Fibroblast of pulmonary artery (primary cell): ENCODE measurements at places on chromosomes 4 and X.

DNA sequence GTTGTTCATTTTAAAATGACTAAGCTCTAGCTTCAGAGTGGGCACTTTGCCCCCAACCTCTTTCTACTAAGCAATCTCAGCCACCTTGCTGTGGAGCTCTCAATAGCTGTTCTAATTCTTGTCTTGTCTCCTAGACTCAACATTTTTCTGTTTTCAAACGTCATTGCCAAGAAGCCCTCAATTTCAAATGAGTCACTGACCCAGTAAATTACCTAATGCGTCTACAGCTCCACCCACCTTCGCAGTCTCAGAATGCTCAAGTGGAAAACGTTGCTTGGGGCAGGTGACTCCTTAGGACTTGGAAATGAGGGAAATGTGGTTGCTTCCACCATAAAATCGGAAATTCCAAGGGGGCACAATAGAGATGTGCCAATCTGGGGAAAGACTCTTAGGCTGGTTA is 59.0 kb downstream of the ING2 start:
- peak; percentile 20 for DNase-seq

GRCh38 chrX:155086202-155086840 is 15.0 kb downstream of the BRCC3 start:
- DNase-seq, result peak; percentile 53

DNA sequence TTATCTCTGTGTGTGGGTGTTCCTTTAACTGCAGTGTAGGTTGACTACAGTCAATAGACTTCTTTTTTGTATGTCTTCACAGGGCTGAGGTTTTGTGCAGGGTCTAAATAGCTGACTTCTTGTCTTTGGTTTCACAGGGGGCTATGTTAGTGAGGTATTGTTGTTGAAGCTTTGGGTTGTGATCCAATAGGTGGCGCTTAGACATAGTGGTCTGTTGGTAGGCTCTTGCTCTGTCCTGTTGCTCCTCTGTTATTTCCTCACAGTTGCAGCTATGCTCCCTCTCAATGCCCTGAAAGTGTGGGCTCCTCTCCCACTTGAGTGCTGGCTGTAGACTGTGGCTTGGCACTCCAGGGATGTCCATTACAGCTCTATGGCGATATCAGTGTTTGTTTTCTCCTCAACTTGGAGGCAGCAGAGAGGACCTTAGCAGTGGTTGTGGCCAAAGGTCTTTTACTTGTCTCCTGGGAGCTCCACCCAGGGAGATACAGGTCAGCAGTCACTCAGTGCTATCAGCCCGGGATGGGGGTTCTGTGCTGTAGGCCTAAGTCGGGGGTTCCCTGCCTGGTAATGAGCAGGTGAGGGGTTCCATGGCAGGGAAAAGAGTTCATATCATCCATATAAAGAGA is 14.0 kb downstream of the POF1B start:
- DNase-seq, result no peak

DNA sequence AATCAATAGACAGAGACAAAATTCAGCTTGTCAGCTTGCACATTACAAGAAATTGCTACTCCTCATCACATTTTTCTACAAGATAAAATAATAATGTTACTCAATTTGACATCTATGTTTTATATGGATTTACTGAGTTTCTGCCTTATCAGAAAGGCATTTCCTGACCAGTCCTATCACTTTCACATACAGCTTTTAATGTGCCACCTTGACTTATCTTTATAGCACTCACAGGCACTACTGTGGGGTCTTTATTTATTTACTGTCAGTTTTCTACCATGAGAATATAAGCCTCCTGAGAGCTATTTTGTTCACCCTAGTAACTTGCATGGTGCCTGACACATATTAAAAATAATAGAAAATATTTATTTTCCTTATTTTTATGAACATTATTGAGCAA is 6.0 kb downstream of the NDST4 start:
- no peak for DNase-seq

GRCh38 chr4:57139783-57140182 is 29.6 kb upstream of the IGFBP7 start:
- no peak for DNase-seq

- DNase-seq, result peak; percentile 1
Measured at GRCh38 chrX:34332334-34332733, 200.2 kb upstream of the FAM47A start.

- no peak for DNase-seq
Measured at GRCh38 chr4:45946699-45947098, 177.2 kb downstream of the GABRG1 start.

DNA sequence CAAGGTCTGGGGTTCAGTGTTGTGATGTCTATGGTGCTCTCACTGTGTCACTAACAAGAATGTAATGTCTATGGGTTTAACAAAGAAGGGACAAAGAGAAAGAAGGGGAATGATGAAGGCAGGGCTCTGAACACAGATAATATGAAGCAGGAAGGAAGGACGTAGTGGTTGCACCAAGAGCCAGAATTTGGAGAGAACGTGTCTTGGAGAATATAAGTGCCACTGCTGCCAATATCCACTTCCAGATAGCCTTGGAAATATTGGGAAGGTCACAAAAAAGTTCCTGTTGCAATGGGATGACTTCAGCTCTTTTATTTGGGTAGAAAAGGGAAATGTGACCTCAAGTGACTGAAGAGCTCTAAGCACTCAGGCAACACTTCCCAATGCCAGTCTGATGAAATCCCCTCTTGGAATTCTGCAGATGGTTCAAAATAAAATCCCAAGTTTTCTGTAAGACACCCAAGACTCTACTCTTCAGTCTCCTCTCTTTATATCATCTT is 131.8 kb downstream of the PRKX start:
- DNase-seq, result no peak

DNA sequence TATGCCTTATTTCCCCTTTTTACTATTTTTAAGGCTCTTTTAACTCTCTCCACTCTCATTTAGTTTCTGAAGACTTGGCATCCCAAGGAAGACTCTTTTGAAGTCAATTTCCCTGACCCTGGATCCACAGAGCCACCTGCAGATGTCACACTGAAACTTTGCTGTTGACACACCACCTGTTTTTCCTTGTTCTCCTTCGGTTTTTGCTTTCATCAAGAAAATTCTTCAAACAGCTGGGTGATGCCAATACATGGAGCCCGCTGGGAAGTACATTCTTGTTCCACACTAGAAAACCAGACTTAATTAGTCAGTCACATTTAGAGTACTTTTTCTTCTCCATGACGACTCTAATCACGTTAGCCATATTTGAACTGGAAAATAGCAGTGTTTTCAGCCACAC is 293.9 kb downstream of the PDGFC start:
- no peak for DNase-seq
